ENCODE measurements at places on chromosomes 7 and 10.

GRCh38 chr10:69588358-69588757, 15.1 kb upstream of the NEUROG3 start:
- DNase-seq, result no peak

- DNase-seq, result no peak
These were observed 164.7 kb downstream of the CAMK1D start for GRCh38 chr10:12513775-12514673.

DNA sequence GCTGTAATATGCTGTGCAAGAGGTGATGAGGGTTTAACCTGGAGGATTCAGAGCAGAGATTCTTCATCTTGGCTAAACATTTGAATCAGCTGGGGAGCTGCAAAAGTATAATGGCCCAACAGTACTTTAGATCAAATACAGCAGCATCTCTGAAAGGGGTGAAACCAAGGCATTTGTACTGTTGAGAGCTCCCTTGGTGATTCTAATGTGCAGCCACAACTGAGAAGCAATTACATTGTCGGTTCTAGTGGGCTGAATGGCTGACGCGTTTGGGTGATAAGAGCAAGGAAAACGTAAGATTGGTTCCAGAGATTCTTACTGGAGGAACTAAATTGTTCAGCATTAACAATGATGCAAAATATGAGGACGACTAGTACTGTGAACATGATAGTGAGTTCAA, 269.7 kb downstream of the AGMO start:
- no peak for DNase-seq

GRCh38 chr7:129781928-129782817, 170.6 kb downstream of the UBE2H start:
- DNase-seq, result no peak

- DNase-seq, result no peak
These were observed 122.9 kb downstream of the NPY start for GRCh38 chr7:24406789-24407299.

DNA sequence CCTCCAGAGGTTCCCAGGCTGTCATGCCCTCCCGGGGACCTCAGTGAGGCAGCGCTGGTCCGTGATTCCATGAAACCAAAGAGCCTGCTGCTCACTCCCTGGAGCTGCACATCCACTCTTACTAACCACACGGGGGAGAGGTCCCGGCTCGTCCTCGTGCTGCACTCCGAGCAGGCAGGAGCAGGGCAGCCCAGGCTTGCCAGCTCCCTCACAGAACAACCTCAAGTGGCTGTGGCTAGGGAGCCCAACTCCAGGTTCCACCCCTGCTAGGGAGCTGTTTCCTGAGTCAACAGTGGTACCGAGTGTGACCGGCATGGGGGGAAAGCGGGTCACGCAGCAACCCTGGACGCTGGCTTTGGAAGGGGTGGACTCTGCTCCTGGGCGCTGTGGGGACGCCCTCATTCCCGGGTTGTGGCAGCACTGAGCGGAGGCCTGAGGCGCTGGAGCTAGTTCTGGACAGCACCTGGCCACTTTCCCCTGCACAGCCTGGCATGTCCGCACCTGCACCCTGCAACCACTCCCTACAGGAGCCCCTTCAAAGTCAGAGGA, 27.9 kb upstream of the PPP2R2D start:
- no peak for DNase-seq

DNA sequence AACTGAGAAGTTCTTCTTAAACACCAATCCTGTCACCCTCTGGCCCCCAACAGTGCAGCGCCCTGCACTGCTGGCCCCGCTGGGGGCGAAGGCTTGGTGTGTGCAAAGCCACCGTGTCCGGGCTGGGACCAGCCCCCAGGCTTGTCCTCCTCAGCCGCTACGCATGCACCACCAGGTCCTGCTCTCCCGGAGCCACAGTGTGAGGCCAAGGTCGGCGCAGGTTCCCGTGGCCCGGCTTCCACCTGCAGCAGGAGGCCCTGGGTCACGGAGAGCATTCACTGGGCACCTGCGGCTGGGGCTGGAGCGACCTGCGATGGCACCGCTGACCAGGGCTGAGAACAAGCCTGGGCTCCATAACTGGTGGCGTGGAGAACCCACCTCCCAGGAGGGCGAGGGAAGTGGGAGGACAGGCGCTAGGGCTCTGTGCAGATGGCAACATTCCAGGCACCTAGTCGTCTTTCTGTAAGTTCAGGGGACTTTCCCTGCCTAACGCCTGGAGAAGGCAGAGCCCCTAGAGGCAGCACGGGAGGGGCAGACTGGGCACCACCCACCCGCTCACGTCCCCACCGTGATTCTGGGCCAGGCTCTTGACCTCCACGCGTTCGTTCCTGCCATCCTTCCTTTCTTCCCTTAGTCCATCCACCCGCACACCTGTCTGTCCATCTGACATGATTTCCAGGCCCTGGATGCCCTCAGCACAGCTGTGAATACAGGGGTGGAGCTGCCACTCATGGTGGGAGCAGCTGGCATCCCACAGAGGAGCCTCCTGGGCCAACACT, 271.6 kb downstream of the ELFN1 start:
- DNase-seq, result no peak

DNA sequence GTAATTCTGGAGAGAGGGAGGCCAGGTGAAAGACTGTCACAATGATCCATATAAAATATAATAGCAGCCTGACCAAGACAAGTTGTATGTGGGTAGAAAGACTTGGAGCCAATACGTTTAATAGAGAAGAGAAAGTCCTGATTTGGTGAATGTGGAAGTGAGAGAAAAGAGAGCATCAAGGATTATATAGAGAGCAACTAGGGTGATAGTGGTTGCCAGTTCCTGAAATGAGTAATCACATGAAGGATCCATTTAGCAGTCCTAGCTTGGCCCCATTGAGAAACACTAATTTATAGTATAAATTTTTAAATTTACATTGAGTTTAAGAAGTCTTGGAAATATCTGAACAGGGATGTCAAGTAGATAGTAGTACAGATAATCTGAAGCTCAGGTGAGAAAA, 74.0 kb downstream of the AASS start:
- no peak for DNase-seq

- DNase-seq, result no peak
These were observed 12.6 kb upstream of the DNAJC1 start for GRCh38 chr10:22016046-22016705.

- no peak for DNase-seq
These were observed 87.7 kb downstream of the ZNF438 start for GRCh38 chr10:30944005-30944404.

GRCh38 chr7:113550966-113551365, 367.8 kb downstream of the PPP1R3A start:
- no peak for DNase-seq

- no peak for DNase-seq
These were observed 111.8 kb upstream of the FOXP2 start for GRCh38 chr7:114302858-114303257.

DNA sequence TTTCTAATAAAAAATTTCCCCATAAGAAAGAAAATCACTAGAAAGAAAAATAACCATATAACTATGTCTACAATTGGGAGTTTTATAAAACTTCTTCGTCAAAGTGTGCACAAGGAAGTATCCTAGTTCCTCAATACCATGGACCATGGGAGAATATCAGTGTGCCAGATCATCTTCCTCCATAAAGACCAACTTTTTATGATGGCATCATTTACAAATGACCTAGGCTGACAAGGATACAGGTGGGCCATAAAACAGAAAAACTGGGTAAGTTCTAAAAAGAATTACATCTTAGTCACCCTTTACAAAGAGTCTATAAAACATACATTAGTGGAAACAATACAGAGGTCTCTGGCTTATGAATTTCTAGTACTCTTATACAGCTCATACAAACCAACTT, 303.2 kb downstream of the DOCK4 start:
- no peak for DNase-seq

- no peak for DNase-seq
These were observed 105.2 kb downstream of the FANK1 start for GRCh38 chr10:126001576-126001975.

- DNase-seq, result no peak
These were observed 15.6 kb downstream of the RHEB start for GRCh38 chr7:151503902-151504714.

DNA sequence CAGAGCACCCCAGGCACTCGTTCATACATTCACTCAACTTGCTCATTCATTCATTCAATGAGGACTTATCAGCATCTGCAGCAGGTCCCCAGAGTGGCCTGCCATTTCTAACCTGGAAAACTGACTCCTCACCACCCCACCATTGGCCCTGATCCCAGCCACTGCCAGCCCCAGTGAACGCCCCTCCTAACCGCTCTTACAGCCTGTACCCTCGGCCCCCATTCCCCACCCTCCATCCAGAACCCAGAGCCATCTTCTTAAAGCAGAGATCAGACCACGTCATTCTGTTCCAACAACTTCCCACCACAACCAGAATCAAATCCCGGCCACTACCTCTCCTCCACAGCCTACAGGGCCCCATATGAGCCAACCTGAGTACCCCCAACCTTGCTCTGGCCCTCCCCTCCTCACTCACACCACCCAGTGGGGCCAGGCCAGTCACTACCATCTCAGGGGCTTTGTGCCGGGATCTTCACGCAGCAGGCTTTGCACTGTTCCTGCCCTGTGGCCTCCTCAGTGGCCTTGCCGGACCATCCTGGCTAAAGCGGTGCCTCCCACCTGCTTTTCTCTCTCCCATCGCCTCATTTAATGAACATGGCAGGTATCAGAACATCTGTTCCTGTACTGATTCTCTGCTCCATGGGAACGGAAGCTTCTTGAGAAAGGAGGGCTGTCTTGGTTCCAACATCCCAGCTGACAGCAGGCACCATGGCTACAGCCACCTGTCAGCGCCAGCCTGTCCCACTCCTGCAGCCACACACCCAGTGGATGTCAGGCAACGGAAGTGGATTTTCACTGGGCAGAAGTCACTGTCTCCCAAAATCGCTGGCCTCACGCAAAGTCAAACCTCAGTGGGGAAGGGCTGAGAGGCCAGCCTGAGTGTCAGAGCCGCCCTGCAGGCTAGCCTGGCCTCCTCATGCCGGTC, 45.4 kb downstream of the FAM53B start:
- DNase-seq, result no peak
